Thoracic aorta (tissue), 2 donors: ENCODE measurements at places on chromosomes 16 and 17. TPM values are rescaled to one million over a fixed set of nuclear protein-coding genes. Genes with fewer than 3 reads are reported as not detected.
A peak's percentile ranks its signal among the peaks of the same experiment; 100 is the strongest.

DNA sequence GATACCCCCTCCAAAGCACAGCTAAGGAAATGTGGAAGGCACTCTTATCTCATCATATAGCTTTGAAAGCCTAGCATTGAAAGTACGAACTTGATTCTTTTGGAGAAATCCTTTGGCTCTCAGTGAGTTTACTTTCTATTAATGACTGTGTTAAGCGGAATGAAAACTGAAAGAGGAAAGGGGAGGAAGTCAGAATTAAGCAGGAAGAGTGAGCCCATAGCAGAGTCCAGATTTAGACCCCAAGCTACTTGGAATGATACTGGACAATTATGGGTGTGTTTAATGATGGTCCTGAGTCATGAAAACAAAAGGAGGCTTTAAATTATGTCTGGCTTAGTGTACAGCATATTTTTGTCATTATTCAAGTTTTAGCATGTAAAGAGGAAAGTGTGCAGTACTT lies 42.2 kb downstream of the TENT4B start:
- DNase-seq: no peak

DNA sequence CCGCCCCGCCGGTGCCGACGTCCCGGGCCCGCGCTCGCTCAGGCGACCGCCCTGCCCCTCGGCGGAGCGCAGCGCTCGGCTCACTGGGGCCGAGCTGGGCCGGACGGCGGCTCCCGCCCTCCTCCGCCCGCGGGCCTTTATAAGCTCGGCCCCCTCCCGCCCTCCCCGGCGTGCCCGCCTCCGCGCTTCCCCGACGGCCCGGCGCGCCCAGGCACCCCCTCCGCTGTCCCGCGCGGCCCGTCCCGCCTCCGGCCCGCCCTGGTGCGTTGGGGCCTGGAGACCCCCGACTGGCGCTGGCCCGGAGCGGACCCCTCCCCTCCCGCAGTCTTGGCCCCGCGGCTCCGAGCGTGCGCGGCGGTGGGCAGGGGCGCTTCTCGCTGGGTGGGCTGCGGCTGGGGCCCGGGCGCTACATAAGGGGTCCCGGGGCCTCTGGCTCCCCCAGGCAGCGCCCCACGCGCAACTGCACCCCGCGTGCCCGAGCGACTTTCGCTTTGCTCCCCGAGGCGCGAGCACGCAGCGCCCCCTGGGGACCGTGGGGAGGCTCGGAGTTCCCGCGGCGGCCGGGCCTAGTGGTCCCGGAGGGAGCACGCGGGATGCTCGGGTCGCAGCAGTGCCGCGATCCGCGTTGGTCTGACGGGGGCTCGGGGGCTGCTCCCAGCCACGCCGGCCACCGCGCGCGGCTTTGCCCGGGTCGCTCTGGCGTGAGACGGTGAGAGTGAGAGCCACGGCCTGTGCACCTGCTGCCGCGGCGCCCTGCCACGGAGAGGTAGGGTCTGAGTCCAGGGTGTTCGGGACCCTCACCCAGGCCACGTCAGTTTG lies at the start of gene PIEZO1:
Gene PIEZO1, minus strand, starts transcription at position 115 of the 819 bp plus-strand sequence. CDS start 256 bp downstream, outside the sequence.
- DNase-seq: no peak

The TSNAXIP1 gene
- total RNA-seq: 8.5 TPM

DNA sequence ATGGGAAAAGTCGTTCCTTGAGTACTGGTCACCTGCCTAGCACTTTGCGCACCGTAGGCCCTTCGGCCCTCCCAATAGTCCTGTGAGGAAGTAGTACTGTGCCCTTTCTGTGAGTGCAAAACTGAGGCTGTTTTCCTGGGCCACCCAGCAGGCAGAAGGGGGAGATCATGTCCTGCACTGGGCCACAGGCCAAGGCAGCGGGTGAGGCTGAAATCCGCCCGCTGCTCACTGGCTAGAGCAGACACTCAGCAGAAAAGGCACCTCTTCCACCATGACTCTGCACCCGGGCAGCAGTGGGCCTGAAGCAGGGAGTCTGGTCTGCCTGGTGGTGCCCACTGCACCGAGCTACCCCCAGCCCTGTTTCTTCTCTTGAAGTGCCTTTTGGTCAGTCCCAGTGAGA lies 20.2 kb downstream of the METTL22 start:
- no peak for DNase-seq

GRCh38 chr17:47807421-47807820 lies 14.2 kb downstream of the OSBPL7 start:
- DNase-seq: no peak

The TEX14 gene
- total RNA-seq: not detected

The ERCC4 gene
- 13.8 TPM for total RNA-seq

DNA sequence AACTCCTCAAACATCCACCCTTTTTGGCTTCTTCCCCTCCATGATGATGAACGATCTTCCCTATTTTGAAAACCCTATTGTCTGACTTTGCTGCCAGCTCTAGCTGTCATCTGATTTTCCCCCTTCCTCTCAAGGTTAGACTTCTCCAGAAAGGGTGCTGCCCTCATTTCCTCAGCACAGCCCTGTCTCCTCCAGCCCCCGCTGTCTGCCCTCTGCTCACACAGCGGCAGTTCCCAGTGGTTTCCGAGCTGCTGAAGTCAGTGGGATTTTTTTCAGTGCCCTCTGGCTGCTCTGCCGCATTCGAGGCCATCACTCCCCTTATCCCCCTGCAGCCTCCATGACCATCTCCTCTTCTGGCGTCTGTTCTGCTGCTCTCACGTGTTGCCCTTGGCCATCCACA lies 26.6 kb upstream of the C17orf107 start:
- no peak for DNase-seq

The SPNS2 gene
- total RNA-seq: 9.1 TPM

- no peak for DNase-seq
Observed at GRCh38 chr17:73800893-73801292, 156.6 kb upstream of the SDK2 start.

DNA sequence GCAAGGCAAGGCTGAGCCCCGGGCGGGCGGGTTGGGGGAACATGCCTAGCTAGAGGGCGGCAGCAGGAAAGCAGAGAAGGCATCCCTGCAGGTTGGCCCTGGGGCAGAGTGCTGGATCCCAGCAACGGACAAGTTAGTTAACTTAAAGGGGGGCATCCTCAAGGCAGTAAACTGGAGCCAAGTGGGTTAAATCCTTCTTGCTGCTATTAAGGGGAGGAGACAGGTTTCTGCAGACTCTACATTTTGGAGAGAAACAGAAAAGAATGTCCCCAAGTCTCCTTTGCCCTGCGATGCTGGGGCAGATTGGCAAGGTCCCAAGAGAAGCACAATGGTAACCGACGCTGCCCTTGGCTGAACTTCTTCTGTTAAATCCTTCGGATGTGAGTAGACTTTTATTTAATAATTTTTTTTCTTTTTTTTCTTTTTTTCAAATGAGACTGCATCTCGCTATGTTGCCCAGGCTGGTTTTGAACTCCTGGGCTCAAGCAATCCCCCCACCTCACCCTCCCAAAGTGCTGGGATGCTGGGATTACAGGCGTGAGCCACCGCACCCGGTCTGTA lies 14.0 kb downstream of the ATP5PD start:
- DNase-seq: no peak

GRCh38 chr17:67912656-67913055 lies 83.6 kb downstream of the C17orf58 start:
- no peak for DNase-seq

The MYADML2 gene
- not detected for total RNA-seq

GRCh38 chr16:1047801-1048200 lies 24.7 kb upstream of the SSTR5 start:
- no peak for DNase-seq

DNA sequence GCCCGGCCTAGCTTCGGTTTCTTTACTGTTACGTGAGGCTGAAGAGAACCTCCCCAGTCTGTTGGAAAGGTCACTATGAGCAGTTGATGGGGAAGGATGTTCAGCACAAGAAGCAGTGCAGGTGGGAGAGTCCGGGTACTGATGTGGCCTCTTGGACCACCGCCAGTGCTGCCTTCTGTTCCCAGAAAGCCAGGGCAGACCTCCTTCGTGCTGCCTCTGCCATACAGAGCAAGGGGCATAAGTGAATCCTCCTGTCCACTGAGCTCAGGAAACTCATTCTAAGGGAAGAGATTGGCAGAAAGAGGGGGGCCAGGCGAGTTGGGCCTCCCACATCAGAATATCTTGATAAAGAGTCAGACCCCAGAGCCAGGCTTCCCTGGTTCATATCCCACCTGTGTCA lies 3.7 kb downstream of the PPP4C start:
- no peak for DNase-seq

- DNase-seq: no peak
Observed at GRCh38 chr17:81917565-81918332, at the start of gene SIRT7. Gene SIRT7 (minus strand): TSS chr17:81918176. CDS start chr17:81918131, 45 bp downstream.

DNA sequence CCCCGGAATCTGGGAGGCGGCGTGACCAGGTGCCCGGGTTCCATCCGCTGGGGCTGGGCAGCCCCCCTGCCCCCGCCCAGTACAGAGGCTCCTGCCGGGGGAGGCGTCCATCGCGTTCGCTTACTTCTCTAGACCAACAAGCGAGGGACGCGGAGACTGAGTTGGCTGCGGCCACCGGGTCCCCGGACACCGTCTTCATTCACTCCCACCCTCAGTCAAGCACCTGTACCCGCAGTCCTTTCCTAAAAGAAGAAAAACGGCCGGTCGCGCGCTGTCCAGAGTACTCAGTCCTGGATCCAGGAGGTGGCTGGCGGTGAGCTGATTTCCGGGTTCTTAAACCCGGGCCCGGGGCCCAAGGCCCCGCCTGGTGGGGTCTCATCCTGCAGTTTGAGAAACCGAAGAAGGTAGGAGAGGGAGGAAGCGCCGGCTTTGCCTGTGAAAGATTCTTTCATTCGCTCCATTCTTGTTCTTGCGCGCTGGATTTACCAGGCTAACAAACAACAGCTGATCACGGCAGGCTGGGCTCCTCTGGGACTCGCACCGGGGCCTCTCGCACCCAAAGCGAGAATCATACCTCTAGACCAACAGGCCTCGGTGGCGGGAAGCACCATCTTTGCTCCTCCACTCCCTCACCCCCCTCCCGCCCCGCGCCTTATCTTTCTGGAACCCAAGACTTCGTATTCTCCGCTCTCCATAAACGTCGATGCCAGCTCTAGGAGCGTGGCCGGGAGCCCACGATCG lies 17.4 kb upstream of the OR1F1 start:
- DNase-seq: no peak

The C17orf78 gene
- not detected for total RNA-seq

The CMTM1 gene
- 7.5 TPM for total RNA-seq

The CHRNE gene
- 4.1 TPM for total RNA-seq

- no peak for DNase-seq
Observed at GRCh38 chr17:79988185-79988971, 47.3 kb downstream of the TBC1D16 start.

DNA sequence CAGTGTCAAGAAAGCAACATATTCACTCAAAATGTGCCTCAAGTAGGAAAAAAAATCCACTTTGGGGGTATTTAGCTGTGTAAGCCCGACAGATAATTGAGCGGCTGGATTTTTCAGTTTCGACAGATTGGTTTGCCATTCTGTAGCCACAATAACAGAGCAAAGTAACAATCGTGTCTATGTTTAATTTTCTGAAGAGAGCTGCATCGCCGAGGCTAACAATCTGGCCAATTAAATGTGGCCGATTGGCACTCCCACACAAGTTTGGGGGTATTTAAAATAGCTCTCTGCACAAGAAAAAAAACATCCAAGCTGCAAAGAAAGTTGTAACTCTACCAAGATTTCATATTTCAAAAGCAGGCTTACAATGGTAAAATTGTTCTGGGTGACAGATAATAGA lies 99.7 kb upstream of the CDH13 start:
- DNase-seq: no peak

The PIPOX gene
- total RNA-seq: 7.8 TPM

- peak; percentile 18 for DNase-seq
Observed at GRCh38 chr17:81194941-81195901, 27.5 kb downstream of the CEP131 start.

The GPRC5C gene
- 67.0 TPM for total RNA-seq

DNA sequence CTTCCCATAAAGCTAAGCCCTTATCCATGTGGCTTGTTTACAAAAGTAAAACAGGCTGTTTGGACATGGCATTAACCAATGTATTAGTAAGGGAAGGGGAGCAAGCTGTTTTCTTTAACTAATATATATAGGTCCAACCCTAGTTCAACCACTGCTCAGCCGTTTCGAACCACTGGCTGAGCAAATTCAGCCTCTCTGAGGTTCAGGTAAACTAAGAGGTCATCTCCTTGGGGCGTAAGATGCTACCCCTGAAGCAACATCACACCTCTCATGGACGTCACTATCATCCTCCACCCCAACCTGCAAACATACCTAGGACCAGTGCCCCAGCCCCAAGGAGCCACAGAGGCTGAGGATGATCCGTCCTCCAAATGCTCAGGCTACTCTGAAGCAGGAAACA lies 45.2 kb downstream of the ANKRD11 start:
- DNase-seq: no peak

DNA sequence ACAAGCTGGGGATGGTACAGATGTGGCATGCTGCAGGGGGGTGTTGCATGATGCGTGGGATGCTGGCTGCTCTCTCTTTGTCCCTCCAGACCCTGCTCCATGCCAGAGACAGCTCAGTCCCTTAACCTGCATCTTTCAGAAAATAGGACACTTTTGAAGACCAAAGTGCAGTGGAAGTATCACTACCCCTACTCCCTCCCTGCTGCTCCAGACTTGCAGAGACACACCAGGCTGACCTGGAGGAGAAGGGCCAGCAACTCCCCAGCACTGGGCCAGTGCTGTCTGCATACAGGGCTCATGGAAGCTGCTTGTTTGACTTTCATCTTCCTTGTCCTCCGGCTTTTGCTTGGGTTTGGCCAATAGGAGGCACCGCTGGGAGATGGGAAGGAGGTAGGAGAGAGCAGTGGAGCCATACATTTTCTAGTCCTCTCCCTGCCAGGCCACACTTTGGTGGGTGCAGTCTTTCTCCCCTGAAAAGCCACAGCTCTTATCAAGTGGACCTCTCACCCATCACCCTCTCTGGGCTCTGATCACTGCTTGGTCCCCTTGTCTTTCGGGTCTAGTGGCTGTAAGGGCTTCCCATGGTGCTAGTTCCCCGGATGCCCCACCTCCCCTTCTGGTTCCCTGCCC lies 46.1 kb upstream of the NKD1 start:
- DNase-seq: no peak

The SLC52A1 gene
- total RNA-seq: not detected

- DNase-seq: no peak
Observed at GRCh38 chr17:64491034-64491860, 5.6 kb downstream of the POLG2 start.

- no peak for DNase-seq
Observed at GRCh38 chr16:1494129-1494640, 1.0 kb downstream of the TELO2 start.

- no peak for DNase-seq
Observed at GRCh38 chr17:6494239-6494941, 50.1 kb downstream of the PIMREG start.

DNA sequence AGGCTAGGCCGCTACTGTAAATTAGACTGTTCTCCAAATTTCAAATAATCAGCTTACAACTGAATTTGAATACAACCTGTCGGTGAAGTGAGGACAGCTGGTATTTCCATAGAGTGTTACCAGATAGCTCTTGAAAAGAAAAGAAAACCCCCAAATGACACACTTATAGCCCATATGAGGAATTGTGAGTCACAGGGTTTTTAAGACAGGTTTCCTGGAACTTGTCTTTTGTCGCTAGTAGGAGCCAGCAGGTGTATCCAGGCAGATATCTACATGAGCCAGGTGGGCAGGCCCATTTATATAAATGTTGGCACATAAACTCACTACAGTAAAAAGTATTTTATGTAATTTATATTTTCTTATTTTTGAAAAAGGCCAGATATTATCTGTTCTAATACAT lies 24.0 kb downstream of the TNRC6A start:
- DNase-seq: no peak

DNA sequence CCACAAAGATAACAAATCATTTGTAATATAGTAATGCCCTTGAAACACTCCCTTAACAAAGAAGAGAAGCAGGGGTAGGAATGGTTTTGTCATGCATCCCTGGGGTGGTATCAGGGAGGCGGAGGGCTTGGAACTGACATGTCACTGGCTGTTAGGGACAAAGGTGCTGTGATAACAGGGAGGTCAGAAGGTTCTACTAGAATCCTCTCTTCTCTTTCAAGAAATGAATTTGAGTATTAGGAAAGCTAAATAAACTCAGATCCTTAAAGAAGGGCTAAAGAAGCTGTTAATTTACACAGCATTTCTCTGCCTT lies 65.4 kb upstream of the ADAMTS18 start:
- DNase-seq: no peak
